ENCODE measurements at places on chromosomes 4 and X. TPM values are rescaled to one million over a fixed set of nuclear protein-coding genes. Genes with fewer than 3 reads are reported as not detected.

The PLAC8 gene
- total RNA-seq, result not detected

The CDS1 gene
- total RNA-seq, result not detected

The MAGED4 gene
- total RNA-seq, result 40.2 TPM

The MAGEA9B gene
- total RNA-seq, result not detected

The F8A2 gene
- not detected for total RNA-seq

The DSPP gene
- total RNA-seq, result not detected

The PNMA6A gene
- total RNA-seq, result 2.0 TPM

The NLGN4X gene
- total RNA-seq, result 1.3 TPM

The PGRMC1 gene
- 102 TPM for total RNA-seq

The RIPPLY1 gene
- not detected for total RNA-seq

The SSX7 gene
- not detected for total RNA-seq

The F11 gene
- not detected for total RNA-seq

The ARMCX1 gene
- total RNA-seq, result 24.7 TPM

The PRR32 gene
- not detected for total RNA-seq

The PHKA1 gene
- total RNA-seq, result 3.4 TPM

The ODAM gene
- total RNA-seq, result not detected

The MTM1 gene
- total RNA-seq, result 9.0 TPM

The TLR10 gene
- total RNA-seq, result not detected

The POU3F4 gene
- not detected for total RNA-seq

The HSPA4L gene
- total RNA-seq, result 0.35 TPM

The GABRG1 gene
- not detected for total RNA-seq

The GIMD1 gene
- total RNA-seq, result not detected

The ZNF630 gene
- 0.26 TPM for total RNA-seq

The FHIP1A gene
- under 0.01 TPM for total RNA-seq

The TLR7 gene
- not detected for total RNA-seq

The SLC38A5 gene
- 7.7 TPM for total RNA-seq

The TMSB15A gene
- 1.8 TPM for total RNA-seq

The LANCL3 gene
- not detected for total RNA-seq

The GPC4 gene
- 3.5 TPM for total RNA-seq

The AMTN gene
- total RNA-seq, result not detected

The CD38 gene
- not detected for total RNA-seq

The P2RY10 gene
- total RNA-seq, result not detected

The GNRHR gene
- total RNA-seq, result not detected

The SPANXC gene
- not detected for total RNA-seq

The FGFR3 gene
- total RNA-seq, result 1.2 TPM
